ENCODE measurements at places on chromosomes 12 and 14.

DNA sequence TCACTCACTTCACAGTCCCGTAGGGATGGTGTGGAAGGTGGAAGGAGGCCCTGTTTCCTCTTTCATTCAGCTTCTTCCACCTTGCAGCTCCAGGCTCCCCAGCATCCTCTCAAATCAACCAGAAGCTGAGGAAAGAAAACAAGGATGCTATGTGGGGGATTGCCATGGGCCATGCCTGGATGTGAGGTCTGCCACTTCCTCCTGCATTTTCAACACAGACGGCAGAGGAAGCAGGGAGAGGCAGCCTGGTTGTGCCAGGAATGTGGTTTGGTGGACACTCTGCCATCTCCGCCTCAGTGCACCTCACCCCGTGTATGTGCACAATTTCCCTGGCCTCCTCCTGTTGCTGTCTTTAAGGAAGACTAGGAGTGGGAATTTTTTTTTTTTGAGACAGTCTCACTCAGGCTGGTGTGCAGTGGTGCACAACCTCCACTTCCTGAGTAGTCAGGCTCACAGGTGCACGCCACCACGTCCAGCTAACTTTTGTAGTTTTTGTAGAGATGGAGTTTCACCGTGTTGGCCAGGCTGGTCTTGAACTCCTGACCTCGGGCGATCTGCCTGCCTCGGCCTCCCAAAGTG lies 99.2 kb downstream of the SLC15A4 start:
- DNase-seq, result no peak

GRCh38 chr12:65875640-65876071 lies 51.4 kb downstream of the HMGA2 start:
- DNase-seq, result no peak

- DNase-seq, result no peak
Measured at GRCh38 chr12:52896190-52897100, 8.4 kb downstream of the KRT8 start.

DNA sequence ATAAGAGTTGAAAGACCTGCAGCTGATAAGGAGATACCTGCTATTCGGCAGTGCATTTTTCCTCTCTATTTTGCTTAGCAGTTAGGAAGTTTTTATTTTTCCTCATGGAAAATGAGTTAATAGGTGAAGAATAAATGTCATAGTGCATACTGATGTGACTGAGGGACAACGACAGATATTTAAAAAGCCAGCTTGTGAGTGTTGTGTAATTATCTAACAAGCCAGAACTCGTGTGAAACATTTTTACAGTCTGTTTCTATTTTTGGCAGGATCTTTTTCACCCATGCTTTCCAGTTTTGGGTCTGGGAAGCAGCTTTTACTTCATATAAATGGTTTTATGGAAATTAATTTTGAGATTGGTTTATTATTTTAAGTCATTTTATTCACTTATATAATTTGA lies 2.9 kb downstream of the FBXO34 start:
- DNase-seq, result no peak

DNA sequence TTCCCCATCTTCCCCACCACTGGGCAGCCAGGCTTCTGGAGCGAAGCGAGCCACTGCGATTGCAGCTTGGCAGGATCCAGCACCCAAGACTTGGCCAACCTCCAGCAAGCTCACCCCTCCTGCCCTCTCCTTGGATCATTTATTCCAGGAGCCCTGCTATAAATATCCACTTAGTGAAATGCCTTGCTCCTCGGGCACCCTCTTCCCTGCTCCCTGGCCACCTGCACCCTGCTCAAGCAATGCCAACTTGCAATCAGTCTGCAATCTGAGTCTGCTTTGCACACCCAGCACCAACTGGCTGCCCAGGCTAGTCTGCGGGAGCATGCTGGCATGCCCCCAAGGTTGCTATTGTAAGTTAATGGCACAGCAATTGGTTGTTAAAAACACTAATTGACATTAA lies 666.0 kb downstream of the MED13L start:
- DNase-seq, result peak; percentile 60

DNA sequence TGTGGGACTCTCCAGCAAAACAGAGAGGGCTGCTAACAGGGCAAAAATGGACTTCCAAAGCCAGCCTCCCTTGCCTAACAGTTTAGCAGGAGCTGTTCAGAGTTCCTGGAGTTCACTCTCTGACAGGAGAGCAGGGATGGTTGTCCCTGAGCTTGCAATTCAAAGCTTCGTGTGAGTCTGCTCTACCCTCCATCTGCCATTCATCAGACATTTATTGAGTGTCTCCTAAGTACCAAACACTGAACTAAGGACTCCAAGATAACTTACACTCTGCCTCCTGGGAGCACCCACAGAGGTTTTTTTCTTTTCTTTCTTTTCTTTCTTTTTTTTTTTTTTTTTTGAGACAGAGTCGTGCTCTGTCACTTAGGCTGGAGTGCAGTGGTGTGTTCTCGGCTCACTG lies 28.7 kb downstream of the RHOF start:
- DNase-seq, result no peak

DNA sequence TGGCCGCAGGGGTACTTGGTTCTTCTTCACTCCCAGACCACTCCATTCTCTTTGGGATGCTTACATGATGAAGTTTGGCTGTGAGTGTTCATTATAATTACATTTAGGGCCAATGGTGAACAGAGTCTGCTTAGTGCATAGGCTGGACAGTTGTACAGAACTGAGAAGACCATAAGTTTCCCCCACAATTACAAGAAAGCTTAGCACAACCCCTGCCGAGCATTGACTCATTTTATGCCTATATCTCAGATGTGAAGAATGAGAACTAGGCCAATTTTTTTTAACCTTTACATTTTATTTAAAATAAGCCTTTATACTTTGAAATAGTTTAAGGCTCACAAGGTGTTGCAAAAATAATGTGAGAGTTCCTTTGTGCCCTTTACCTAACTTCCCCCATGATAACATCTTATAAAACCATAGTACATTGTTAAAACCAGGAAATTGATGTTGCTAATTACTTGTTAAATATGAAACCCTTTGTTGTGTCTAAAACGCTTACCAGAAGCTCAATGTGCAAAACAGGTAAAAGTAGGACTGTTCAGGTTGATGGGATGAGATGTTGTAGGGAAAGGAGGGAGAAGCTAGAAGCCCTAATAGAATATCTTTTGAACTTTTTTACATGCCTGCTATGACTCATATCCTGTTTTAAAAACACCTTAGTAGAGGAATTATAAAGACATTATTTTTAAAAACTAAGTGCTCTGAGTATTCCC lies 47.2 kb downstream of the ALDH1L2 start:
- no peak for DNase-seq

DNA sequence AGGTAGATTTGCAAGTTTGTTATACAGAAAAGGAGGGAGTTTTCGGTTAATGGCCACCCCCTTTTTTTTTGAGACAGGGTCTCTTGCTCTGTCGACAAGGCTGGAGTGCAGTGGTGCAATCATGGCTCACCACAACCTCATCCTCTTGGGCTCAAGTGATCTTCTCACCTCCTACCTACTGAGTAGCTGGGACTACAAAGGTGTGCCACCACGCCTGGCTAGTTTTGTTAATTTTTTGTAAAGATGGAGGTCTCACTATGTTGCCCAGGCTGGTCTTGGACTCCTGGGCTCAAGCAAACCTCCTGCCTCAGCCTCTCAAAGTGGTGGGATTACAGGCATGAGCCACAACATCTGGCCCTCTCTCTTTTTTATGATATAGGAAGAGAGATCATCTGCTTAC lies 94.6 kb downstream of the CDK17 start:
- no peak for DNase-seq

GRCh38 chr14:101980700-101981099 lies 16.3 kb downstream of the DYNC1H1 start:
- no peak for DNase-seq

DNA sequence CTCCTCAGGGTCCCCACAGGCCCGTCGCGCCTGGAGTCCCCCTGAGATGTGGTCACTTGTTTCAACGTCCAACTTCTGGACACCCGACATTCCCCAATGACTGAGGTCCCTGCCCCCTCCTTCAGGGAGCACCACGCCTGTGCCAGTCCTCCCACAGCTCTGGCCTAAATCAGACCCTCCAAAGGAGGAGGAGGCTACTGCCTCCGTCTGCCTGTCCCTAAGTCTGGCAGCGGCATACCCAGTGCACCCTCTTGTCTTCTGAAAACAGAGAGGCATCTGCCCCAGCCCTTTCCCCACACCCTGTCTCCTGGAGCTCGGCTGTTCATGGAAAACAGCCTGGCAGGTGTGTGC lies 46.2 kb downstream of the TESC start:
- no peak for DNase-seq

- peak; percentile 58 for DNase-seq
Measured at GRCh38 chr12:55996201-55996714, 818 bp upstream of the SUOX start.

DNA sequence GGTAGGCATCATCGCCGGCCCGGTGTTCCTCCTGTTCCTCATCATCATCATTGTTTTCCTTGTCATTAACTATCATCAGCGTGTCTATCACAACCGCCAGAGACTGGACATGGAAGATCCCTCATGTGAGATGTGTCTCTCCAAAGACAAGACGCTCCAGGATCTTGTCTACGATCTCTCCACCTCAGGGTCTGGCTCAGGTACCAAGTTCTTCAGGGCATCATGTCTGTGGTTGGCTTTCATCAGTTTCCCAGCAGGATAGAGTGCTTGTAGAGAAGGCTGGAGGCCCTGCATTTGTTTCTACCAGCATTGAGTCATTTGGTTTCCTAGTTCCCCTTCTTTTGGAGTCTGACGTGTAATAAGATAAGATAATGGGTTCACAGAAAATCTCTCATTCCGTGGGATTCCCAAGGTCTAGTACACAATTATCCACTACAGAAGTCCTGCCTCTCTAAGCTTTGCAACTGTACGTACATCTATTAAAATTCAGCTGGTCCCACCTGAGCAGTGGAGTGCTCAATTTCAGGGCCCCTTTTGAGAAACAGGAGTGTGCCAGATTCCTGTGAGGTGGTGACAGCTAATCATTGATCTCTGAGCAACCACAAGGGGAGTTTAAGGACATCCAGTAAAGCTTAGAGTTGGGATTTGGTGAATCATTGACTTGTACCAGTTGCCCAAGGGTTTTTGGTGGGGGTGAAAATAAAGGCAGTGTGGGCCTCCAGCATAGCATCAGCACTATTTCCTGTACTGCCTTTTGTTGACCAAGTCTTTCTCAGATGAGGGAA lies 25.1 kb downstream of the ACVR1B start:
- DNase-seq, result no peak

DNA sequence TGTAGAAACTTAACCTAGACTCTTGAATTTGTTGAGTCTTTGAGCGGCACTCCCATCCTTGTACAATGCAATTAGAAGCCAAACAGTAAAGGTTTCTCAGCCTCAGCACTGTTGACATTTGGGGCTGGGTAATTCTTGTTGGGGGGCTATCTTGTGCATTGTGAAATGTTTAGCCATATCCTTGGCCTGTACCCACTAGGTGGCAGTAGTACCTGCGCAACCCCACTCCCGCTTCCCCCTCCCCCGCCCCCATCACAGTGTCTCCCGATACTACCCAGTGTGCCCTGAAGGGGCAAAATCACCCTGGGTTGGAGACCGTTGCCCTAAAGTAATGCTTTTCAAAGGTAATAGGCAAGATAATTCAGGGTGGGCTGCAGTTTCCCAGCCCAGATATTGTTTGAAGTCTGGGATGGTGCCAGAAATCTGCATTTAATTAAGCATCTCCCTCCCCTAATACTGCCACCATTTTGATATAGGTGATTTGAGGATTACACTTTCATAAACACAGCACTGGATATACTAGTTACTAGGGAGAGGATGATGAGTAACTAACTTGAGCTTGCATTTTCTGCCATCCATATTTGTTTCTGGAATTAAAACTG lies 1.8 kb downstream of the COX6A1 start:
- no peak for DNase-seq

DNA sequence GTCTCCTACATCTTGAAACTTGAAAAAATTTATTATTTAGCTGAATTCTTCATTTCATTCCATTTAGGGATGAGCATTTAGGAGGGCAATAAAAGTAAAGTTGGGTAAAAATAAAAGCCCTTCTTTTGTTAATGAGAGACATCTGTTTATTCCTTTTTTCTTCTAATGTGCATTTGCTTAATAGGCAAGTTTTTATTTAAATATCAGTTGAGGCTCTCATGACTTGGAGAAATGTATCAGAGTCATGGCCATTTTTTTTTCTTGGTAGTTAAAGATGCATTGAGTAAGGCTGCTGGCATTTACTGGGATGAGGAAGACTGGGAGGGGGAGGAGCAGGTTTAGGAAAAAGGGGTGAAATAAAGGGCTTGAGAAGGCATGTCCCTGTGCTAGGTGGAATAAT lies 609.9 kb upstream of the TMEM132C start:
- DNase-seq, result no peak

DNA sequence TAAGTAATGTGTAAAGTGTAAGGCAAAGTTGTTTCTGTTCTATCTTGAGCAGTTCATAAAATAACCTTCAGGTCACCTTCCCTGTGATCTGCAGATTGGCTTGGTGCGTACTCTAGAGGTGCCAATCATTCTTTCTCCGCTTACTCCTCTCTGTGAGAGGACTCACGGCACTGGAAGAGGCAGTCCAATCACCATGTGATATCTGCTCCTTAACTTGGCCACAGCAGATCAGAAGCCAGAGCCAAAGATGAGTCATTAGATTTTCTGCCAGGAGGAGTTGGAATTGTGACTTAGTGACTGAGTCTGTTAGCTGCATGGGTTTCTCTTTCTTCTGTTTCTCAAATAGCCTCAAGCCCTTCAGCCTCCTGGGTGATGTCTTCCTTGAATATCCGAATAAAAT lies 165.5 kb downstream of the SLC41A2 start:
- no peak for DNase-seq

GRCh38 chr14:93728651-93729016 lies 59.7 kb downstream of the PRIMA1 start:
- no peak for DNase-seq

- no peak for DNase-seq
Measured at GRCh38 chr14:71168564-71169427, 261.5 kb downstream of the PCNX1 start.

DNA sequence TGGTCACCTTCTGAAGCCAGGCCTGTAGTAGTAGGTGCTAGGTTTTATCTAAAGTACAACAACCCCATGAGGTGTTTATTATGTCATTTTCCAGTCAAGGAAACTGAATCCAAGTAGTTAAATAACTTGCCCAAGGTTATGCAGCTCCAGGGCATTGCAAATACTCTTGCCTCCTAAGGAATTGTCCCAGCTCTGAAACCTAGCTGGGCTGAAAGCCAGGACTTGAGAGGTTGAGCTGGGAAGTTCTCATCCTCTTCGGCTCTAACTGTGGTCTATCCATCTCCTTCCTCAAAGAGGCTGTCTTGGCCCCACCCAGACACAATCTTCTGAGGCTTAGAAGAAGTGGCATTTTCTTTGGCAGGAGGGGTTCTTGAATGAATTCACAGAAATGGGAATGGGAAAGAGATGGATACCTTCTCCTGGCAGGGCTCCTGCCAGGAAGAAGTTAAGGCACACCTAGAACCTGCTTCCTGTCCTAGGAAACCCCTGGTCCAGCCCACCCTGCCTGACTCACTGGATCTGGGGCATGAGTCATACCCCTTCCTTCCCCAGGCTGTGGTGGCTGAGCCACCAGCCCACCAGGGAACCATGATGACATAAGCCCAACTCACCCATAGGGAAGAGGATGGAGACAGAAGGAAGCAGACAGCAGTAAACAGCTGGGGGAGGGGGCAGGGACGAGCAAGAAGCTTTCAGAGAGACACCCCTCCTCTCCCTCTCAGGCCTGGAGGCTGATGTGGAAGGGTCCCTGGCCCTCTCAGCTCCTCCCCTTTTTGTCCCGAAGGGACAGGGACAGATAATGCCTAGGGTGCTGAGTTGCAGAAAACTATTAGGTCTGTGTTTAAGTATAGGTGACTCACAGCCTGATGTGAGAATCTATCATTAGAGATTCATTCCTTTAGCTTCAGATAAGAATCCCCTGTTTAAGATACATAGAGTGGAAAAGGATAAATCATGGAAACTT lies 2.1 kb upstream of the PLEK2 start:
- no peak for DNase-seq
